ENCODE measurements at places on chromosomes 13 and 19. TPM values are rescaled to one million over a fixed set of nuclear protein-coding genes. Genes with fewer than 3 reads are reported as not detected.

Gene ATXN8OS
- not detected for total RNA-seq

Gene CYP2B6
- 1.9 TPM for total RNA-seq

Gene GAPDHS
- not detected for total RNA-seq

DNA sequence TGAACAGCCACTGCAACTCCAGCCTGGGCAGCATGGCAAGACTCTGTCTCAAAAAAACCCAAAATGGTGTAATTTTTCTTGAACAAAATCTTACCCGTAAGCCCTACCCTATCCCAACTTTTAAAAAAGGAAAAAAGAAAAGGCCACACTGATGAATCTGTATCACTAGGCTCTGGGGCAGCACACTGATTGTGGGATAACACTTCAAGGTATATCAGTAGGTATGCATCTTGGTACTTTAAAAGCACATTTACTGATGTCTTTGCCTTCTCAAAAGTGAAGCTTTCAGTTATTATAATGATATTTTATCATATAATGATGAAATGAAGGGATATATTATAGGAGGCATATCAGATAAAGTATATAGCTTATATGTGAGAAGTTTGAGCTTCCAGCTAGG lies 24.3 kb downstream of the ZNF112 start:
- no peak overlapping the region for H3K4me3 ChIP-seq
- H3K36me3 ChIP-seq: peaks cover 59% of the 10 kb centered on the region
- H3K4me1 ChIP-seq: no peaks in the 10 kb centered on the region
- H3K27me3 ChIP-seq: no peaks in the 10 kb centered on the region

DNA sequence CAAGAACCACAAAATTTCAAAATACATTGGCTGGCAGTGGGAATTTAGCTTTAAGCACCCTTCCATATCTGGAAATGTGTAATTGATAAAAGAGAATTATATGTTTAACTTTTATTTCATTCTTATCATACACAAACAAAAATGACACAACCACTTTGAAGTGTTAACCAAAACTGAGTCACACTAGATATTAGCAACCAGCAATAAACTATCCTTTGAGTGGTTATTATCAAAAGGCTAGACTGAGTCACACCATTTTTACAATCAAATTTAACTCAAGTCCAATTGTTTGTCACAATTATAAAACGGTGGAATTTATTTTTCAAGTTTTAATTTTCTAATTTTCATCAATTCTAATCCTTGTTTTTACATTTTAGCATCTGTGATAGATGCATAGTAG lies 121.7 kb downstream of the LIG4 start:
- no peaks in the 10 kb centered on the region for H3K36me3 ChIP-seq
- no peak overlapping the region for H3K4me3 ChIP-seq
- no peak for DNase-seq
- H3K4me1 ChIP-seq: no peaks in the 10 kb centered on the region
- no peak overlapping the region for H3K27ac ChIP-seq
- H3K27me3 ChIP-seq: no peaks in the 10 kb centered on the region

DNA sequence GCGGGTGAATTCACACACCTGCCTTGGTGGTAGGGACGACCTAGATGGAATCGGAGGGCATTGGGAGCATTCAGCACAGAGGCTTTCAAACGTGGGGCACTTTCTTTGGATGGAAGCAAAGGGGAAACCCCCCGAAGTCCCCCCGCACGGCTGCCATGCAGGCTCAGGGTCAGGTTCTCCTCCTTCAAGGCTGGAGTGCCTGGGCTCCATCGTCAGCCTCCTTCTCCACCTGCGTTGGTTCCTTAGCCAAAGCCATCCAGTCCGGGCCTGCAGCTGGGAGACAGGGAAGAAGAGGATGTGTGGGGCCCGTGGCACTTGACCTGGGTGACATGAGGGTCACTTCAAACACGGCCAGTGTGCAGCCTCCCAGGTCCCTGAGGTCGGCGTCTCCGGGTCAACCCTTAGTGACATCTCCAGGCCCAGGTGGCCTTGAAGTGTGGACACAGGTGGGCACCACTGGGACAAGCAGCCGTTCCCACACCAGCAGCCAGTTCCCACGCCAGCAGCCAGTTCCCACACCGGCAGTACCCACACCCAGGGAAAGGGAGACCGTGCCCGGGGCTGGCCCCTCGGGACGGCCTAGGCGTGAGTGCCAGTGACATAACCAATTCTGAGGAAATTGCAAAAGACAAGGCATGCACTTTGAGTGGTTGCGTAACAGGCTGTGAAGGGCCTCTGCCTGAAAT lies 116.0 kb downstream of the SOX1 start:
- no peak overlapping the region for H3K27ac ChIP-seq
- DNase-seq: peak; percentile 79
- H3K27me3 ChIP-seq: no peaks in the 10 kb centered on the region
- H3K36me3 ChIP-seq: no peaks in the 10 kb centered on the region
- no peaks in the 10 kb centered on the region for H3K4me1 ChIP-seq
- no peak overlapping the region for H3K4me3 ChIP-seq

DNA sequence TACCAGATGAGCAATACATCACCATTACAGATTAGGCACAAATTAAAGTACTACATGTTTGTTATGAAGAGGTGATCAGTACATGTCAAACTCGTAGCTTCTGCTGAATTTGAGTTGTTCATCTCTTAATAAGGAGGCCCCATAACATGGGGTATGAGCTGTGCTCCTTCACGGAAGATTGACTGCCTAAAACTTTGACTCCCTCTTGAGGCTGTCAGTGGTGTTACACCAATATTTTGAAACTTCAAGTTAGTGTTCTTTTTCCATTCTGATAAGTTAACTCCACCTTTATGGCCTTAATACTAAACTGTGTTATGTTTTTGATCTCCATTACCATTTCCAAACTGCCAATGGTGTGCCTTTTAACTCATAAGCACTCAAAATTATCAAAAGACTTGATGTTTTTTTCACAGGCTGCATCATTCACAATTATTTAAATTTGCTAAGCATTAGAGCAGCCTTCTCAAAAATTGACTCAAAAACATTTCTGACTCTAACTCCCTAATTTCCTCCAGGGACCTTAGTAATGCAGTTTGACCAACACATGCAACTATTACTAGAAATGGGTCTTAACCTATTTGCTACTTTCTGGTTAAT lies 1591.5 kb downstream of the PCDH9 start:
- no peaks in the 10 kb centered on the region for H3K4me1 ChIP-seq
- no peak overlapping the region for H3K4me3 ChIP-seq
- no peak overlapping the region for H3K27ac ChIP-seq
- no peak for DNase-seq
- no peaks in the 10 kb centered on the region for H3K27me3 ChIP-seq

GRCh38 chr19:43640424-43640757 lies 741 bp upstream of the CADM4 start:
- no peaks in the 10 kb centered on the region for H3K36me3 ChIP-seq
- DNase-seq: no peak

DNA sequence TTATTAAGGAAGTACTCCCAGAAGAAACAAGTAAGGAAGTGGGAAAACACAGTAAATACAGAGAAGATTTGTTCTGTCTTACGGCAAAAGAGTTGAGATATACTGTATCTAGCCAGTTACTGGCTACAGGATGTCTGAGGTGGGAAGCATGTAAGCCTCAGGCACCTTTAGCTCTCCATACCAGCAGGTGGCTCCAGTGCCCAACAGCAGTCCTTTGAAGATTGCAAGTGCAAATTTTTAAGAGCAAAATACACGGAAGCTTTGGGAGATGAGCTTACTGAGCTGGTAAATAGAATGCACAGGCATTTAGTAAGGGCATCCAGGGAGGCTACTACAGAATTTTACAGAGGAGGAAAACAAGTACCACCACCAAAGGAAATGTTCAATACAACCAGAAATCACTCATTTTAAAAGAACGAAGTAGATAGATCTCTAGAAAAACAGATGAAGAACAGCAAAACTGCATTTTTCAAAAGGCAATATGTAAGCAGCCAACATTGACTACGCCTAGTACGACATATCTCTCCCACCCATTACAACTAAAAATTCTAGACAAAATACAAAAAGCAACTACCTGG lies 57.9 kb upstream of the VSTM2B start:
- no peaks in the 10 kb centered on the region for H3K4me1 ChIP-seq
- H3K27ac ChIP-seq: no peak overlapping the region
- H3K4me3 ChIP-seq: no peak overlapping the region
- DNase-seq: no peak
- H3K27me3 ChIP-seq: no peaks in the 10 kb centered on the region

DNA sequence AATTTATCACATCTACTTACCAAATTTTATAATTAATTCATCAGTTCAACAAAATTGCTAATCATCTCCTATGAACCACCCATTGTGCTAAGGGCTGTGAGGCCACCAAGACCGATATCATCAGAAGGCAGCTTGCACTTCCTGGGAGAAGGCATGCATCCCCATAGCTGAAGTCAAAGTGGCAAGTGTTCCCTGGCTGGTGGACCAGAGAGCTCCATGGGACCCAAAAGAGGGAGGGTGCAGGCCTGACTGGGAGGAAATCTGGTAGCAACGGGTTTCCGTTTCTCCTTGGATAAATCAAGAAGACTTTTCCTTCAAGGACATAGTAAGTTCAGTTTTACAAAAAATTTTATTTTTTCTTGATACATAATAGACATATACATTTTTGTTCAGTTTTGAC lies 325.2 kb downstream of the FGF9 start:
- no peaks in the 10 kb centered on the region for H3K4me1 ChIP-seq
- H3K36me3 ChIP-seq: no peaks in the 10 kb centered on the region
- H3K27ac ChIP-seq: no peak overlapping the region
- no peak for DNase-seq
- no peaks in the 10 kb centered on the region for H3K27me3 ChIP-seq
